Epithelial cell of alveolus of lung (primary cell): ENCODE measurements at places on chromosomes 2 and 18. TPM values are rescaled to one million over a fixed set of nuclear protein-coding genes. Genes with fewer than 3 reads are reported as not detected.

The ZNF142 gene
- total RNA-seq, result 11.2 and 16.9 TPM in 2 replicates

The PLCD4 gene
- 0.13 and 9.3 TPM in 2 replicates for total RNA-seq

The FEV gene
- not detected in 2 replicates for total RNA-seq

The TMEM37 gene
- 0.13 and 9.8 TPM in 2 replicates for total RNA-seq

The KCNIP3 gene
- 0.78 and 0.96 TPM in 2 replicates for total RNA-seq

The ALPI gene
- not detected in 2 replicates for total RNA-seq

The ABCG8 gene
- not detected in 2 replicates for total RNA-seq

The DCDC2C gene
- total RNA-seq, result not detected in 2 replicates

The MBD1 gene
- total RNA-seq, result 63.9 and 81.2 TPM in 2 replicates

The GAL3ST2 gene
- total RNA-seq, result 0.64 TPM in 1 of 2 replicates, not detected in the other

The RSAD2 gene
- total RNA-seq, result 1.4 TPM in 1 of 2 replicates, not detected in the other

The CDH7 gene
- not detected in 2 replicates for total RNA-seq

The UCN gene
- total RNA-seq, result 1.0 and 11.3 TPM in 2 replicates

The RETSAT gene
- 29.2 and 35.4 TPM in 2 replicates for total RNA-seq

The NOL4 gene
- total RNA-seq, result not detected in 2 replicates

The RTP5 gene
- total RNA-seq, result not detected in 2 replicates

The TRIB2 gene
- total RNA-seq, result 48.5 and 154 TPM in 2 replicates

The NDUFS1 gene
- 41.3 and 89.9 TPM in 2 replicates for total RNA-seq

The MBD2 gene
- 16.7 and 29.1 TPM in 2 replicates for total RNA-seq

The LRRTM1 gene
- total RNA-seq, result not detected in 2 replicates

The DSG2 gene
- total RNA-seq, result 13.7 and 28.7 TPM in 2 replicates

The KIAA2012 gene
- total RNA-seq, result not detected in 2 replicates

The SPP2 gene
- not detected in 2 replicates for total RNA-seq

The HAAO gene
- 2.7 and 7.3 TPM in 2 replicates for total RNA-seq

The TUBA4B gene
- not detected in 2 replicates for total RNA-seq

The ERFE gene
- 2.4 and 9.1 TPM in 2 replicates for total RNA-seq

The MYO5B gene
- total RNA-seq, result 2.3 TPM in 1 of 2 replicates, not detected in the other

The ZNF385B gene
- not detected in 2 replicates for total RNA-seq

The SLC19A3 gene
- 1.0 and 1.9 TPM in 2 replicates for total RNA-seq

The MDH1B gene
- 0.26 and 1.3 TPM in 2 replicates for total RNA-seq

The UGT1A9 gene
- not detected in 2 replicates for total RNA-seq

The VWA3B gene
- total RNA-seq, result not detected in 2 replicates

The TMEM247 gene
- total RNA-seq, result not detected in 2 replicates

The KLHL30 gene
- 0.32 TPM in 1 of 2 replicates, not detected in the other for total RNA-seq
